ENCODE measurements at places on chromosomes 4 and X. TPM values are rescaled to one million over a fixed set of nuclear protein-coding genes. Genes with fewer than 3 reads are reported as not detected.

DNA sequence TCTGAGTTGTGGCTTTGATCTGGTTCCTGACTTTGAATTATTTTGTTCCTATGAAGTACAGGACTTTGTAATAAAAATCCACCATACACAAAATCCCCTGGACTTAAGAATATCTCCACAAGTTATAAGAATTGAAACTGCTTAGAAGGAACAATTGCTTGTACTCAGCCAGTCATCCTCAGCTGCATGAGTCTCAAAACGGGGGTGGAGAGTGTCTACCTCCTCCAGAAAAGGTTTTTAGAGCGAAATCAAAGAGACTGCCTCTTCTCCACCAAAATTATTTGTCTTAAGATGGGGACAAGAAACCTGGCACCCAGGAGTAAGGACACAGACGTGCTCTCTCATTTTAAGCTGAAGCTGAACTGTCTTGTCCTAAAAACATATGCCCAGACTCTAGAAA, 74.7 kb downstream of the SNCA start:
- no peak for DNase-seq
- H3K36me3 ChIP-seq: no peaks in the 10 kb centered on the region
- H3K27ac ChIP-seq: no peak overlapping the region
- H3K4me3 ChIP-seq: no peak overlapping the region

The GPRASP2 gene
- 0.47 TPM for total RNA-seq

DNA sequence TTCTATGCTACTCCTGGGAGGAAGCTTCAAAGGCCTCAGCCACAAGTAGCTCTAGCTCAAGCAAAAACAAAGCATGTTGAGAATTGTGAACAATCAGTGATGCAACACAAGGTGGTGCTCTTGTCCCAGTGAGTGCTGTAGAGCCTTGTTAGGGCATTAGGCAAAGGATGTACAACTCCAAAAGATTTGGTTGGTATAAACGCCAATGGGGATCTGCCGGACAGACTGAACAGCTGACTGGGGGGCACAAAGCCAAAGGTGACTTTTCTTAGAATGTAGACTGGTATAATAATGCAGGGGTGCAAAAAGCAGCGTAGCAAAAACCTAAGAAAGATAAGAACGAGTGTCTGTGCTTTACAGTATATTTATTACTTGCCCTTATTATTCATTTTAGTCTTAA, 62.6 kb upstream of the ALB start:
- H3K27me3 ChIP-seq: no peaks in the 10 kb centered on the region
- no peak overlapping the region for H3K27ac ChIP-seq
- no peaks in the 10 kb centered on the region for H3K36me3 ChIP-seq
- no peaks in the 10 kb centered on the region for H3K4me1 ChIP-seq
- H3K4me3 ChIP-seq: no peak overlapping the region

DNA sequence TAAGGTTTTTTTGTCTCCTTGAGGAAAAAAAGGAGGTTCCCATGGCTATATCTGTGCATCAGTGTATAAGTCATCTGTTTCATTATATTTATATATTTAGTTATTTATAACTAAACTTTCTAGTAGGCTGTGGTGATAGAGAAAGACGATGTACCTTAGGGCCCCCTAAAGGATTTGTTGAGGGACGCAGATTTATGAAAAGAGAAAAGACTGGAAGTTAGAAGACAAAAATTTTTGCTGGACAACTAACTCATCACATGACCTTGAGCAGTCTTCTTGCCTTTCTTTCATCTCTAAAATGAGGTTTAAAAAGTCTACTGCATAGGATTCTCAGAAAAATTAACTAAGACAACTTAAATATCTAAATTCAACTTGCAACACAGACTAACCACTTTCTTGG, 6.1 kb downstream of the GASK1B start:
- no peak for DNase-seq
- H3K36me3 ChIP-seq: no peaks in the 10 kb centered on the region
- no peak overlapping the region for H3K4me3 ChIP-seq
- no peak overlapping the region for H3K27ac ChIP-seq

The KDR gene
- not detected for total RNA-seq

GRCh38 chr4:178086320-178086719, 644.1 kb upstream of the AGA start:
- DNase-seq: no peak
- H3K27me3 ChIP-seq: no peaks in the 10 kb centered on the region
- H3K36me3 ChIP-seq: no peaks in the 10 kb centered on the region
- no peak overlapping the region for H3K4me3 ChIP-seq

DNA sequence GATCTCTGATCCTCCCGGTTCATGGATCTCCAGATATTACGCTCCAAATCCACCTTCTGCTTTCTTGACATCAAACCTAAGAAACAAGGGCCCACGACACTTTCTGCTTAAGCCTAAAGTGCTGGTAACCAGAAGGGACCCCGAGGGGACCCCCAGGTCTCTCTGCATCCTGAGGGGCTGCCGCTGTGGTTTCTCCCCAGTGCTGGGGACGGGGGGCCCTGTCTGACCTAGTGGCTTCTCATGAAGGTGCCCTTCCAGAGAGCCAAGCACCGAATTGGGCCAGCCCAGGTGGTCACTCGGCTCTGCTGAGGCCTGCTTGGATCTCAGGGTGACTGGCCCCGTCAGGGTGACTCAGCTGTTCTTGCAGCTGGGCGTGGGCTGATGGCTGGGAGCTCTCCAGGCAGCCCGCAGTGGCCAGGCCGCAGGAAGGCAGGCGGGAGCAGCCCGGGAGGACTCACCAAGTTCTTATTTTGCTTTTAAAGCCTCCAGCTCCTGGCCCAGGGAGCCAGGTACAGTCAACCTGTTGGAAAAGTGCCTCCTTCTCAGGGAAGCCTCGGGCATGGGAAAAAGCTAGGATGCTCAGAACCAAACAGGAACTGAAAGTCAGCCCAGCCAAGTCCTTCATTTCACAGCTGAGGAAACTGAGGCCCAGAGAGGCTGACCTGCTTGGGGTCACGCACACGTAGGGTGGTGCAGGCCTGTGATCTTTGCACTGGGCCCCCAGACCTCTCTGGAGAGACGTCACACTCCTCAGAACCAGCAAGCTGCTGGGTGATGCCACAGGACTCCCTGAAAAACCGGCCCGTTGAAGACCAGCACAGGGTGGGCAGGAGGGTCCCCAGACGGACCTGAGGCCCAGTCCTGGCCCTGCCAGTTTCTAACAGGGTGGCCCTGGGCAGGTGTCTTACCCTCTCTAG, 16.7 kb downstream of the BLOC1S4 start:
- H3K4me1 ChIP-seq: peaks cover 5% of the 10 kb centered on the region
- H3K27ac ChIP-seq: peak overlapping the region; percentile 83
- H3K4me3 ChIP-seq: no peak overlapping the region
- no peak for DNase-seq
- H3K36me3 ChIP-seq: no peaks in the 10 kb centered on the region
- no peaks in the 10 kb centered on the region for H3K27me3 ChIP-seq

DNA sequence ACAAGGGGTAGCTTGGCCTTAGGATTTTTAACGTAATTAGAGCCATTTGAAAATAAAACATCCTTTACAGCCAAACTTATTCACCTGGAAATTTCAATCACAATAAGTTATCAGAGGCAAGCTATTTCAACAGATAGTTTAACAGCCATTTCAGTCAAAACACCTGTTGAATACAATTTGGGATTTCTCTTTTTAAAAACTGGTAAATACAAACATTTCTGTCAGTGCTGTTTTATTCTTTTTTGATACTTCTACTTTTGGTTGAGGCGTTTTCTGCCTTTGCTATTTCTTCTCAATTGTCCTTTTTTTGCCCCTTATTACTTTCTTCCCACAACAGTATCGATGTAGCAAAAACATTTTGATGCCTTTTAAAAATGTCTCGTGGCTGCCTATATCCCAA, 2.1 kb upstream of the DACH2 start:
- no peak overlapping the region for H3K4me3 ChIP-seq
- H3K27ac ChIP-seq: no peak overlapping the region
- DNase-seq: no peak
- H3K4me1 ChIP-seq: no peaks in the 10 kb centered on the region
- no peaks in the 10 kb centered on the region for H3K36me3 ChIP-seq

The H2BW2 gene
- total RNA-seq: not detected

The APLN gene
- 0.11 TPM for total RNA-seq

The GYPE gene
- total RNA-seq: 2.9 TPM

GRCh38 chrX:22987452-22987851, 12.3 kb upstream of the DDX53 start:
- DNase-seq: no peak
- H3K36me3 ChIP-seq: no peaks in the 10 kb centered on the region
- no peak overlapping the region for H3K4me3 ChIP-seq
- H3K27me3 ChIP-seq: no peaks in the 10 kb centered on the region

- no peaks in the 10 kb centered on the region for H3K27me3 ChIP-seq
- H3K36me3 ChIP-seq: no peaks in the 10 kb centered on the region
- no peak overlapping the region for H3K27ac ChIP-seq
- no peak overlapping the region for H3K4me3 ChIP-seq
- no peaks in the 10 kb centered on the region for H3K4me1 ChIP-seq
- no peak for DNase-seq
These were observed 211.9 kb upstream of the UGT8 start for GRCh38 chr4:114386637-114387233.

DNA sequence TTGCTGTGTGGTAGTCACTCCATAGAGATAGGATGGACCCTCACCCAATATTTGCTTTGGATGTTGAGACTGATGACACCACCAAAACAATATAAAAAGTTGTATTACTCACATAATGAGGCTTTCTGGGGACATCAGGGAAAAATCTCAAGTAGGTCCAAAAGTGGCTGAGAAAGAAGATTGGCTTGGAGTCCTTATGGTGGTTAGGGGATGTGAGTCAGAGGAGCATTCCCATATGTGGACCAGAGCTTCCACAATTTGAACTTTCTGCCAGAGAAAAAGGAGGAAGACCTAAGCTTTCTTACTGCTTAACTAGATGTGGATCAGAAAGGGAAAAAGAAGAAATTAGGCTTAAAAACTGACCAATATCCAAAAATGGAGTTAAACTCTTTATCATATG, 460.5 kb downstream of the SH3BGRL start:
- H3K27me3 ChIP-seq: no peaks in the 10 kb centered on the region
- no peak overlapping the region for H3K27ac ChIP-seq
- DNase-seq: no peak
- H3K36me3 ChIP-seq: no peaks in the 10 kb centered on the region
- no peaks in the 10 kb centered on the region for H3K4me1 ChIP-seq
- no peak overlapping the region for H3K4me3 ChIP-seq

- H3K27me3 ChIP-seq: no peaks in the 10 kb centered on the region
- peaks cover 29% of the 10 kb centered on the region for H3K4me1 ChIP-seq
- no peak overlapping the region for H3K27ac ChIP-seq
- no peak overlapping the region for H3K4me3 ChIP-seq
These were observed 2.1 kb downstream of the GEMIN8 start for GRCh38 chrX:14027511-14028019.

- H3K4me1 ChIP-seq: no peaks in the 10 kb centered on the region
- H3K27me3 ChIP-seq: no peaks in the 10 kb centered on the region
- H3K36me3 ChIP-seq: no peaks in the 10 kb centered on the region
- no peak within 1 kb of the TSS for H3K27ac ChIP-seq
- DNase-seq: no peak
These were observed at the start of gene CXCL6 for GRCh38 chr4:73836373-73837279. CXCL6 (plus strand) TSS chr4:73836678; CDS start chr4:73836751, 73 bp downstream.

The XK gene
- 0.22 TPM for total RNA-seq

The RRH gene
- total RNA-seq: 0.16 TPM

The DCAF8L2 gene
- total RNA-seq: not detected

DNA sequence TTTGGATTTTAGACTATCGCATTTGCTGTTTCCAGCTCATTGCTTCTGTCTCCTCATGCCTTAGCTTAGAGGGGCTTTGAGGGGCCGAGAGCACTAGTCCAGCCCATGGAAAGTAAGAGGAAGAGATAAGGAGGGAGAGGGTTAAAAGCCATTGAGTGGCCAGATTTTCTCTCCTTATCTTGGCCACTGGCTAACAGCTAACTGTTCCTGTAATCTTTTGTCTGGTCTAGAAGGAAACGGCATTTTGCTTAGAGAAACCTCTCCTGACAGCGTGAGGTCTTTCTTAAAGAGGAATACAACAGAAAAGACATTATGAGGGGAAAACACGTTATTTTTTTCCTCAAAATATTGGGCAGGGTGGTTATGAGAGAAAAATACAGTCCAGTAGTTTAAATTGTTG, 7.9 kb downstream of the GPR101 start:
- H3K36me3 ChIP-seq: no peaks in the 10 kb centered on the region
- H3K4me1 ChIP-seq: no peaks in the 10 kb centered on the region
- no peak overlapping the region for H3K27ac ChIP-seq
- no peak for DNase-seq
- no peak overlapping the region for H3K4me3 ChIP-seq

DNA sequence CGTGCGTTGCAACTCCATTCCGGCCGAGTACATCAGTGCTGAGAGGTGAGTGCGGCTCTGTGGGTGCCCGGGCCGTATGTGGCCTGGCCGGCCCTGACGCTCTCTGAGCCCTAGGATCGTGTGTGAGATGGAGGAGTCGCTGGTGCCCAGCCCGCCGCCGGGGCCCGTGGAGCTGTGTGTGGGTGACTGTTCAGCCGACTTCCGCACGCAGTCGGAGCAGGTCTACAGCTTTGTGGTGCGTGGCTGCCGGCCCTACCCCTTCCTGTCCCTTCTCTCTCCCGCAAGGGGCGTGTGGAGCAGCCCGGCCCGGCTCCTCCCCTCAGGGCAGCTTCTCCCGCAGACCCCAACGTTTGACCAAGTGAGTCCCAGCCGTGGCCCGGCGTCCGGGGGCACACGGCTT, 8.0 kb downstream of the PLXNA3 start:
- H3K27ac ChIP-seq: no peak overlapping the region
- no peaks in the 10 kb centered on the region for H3K27me3 ChIP-seq
- H3K4me1 ChIP-seq: no peaks in the 10 kb centered on the region
- no peak for DNase-seq
- no peak overlapping the region for H3K4me3 ChIP-seq

The ADD1 gene
- total RNA-seq: 192 TPM

All from CD8-positive, alpha-beta memory T cell (primary cell).